Activated T-helper 2 cell treated with anti-CD3 and anti-CD28 coated beads, Interferon-gamma antibody, Interleukin-2, Interleukin-4, amounts not matched to agents 10 μg/mL and 5 μg/mL and 100 μg/mL, durations not matched to agents 14 hours and 24 hours and 36 hours (primary cell): ENCODE measurements at places on chromosomes 1 and 21.

DNA sequence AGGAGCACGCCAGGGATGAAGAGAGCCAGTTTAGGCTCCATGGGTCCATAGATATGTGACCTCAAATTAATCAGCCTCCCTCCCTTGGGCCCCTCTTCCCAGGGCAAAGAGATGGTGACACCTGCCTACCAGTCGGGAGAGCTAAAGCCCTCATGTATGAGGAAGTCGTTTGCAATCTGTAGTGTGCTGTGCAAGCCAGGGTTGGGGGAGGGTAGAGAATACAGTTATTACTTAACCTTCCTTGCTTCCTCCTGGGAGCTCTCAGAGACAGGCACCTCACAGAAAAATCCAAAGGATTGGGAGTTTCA, 4.0 kb downstream of the PGLYRP4 start:
- H3K4me3 ChIP-seq: no peak overlapping the region
- no peak for DNase-seq
- peaks cover 26% of the 10 kb centered on the region for H3K27me3 ChIP-seq
- no peaks in the 10 kb centered on the region for H3K36me3 ChIP-seq

DNA sequence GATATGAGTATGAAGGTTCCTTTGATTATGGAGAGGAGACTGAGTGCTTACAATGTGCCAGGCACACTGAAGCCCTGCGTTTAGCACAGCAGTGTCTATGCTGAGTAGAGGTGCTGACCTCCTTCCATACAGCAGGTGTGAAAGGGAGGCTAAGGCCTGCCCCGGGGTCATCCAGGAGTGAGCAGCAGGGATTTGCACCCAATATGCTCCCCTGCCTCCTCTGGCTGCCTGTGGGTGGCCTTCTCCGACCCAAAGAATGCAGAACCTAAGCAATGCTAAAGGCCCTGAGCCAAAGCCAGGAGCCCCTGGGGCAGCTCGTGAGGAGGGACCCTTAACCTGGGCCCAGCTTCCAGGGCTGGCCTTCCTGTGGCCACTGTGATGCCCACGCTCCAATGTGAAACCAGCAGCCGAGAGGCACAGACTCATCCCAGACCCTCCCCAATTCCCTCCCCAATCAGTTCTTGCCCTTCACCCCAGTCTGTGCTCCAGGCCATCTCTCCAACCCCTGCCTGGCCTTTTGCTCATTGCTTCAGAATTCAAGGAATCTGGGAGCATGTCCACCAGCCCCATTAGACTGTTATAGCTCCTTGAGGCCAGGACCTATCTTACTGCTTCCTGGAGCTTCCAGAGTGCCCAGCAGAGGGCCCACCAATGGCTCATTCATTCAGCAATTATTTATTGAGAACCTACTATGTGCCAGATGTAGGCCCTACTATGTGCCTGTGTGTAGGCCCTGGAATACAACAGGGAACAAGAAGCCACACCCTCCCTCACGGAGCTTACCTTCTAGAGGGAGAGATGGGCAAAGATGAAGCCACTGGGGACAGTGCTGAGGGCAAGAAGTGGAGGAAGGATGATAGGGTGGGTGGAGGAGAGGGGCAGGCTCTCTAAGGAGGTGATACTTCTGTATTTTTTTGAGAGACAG, 53.3 kb downstream of the TAS1R2 start:
- peaks cover 6% of the 10 kb centered on the region for H3K27me3 ChIP-seq
- H3K27ac ChIP-seq: no peak overlapping the region
- DNase-seq: no peak
- H3K36me3 ChIP-seq: no peaks in the 10 kb centered on the region
- H3K4me3 ChIP-seq: no peak overlapping the region

GRCh38 chr1:91700332-91700731, 185.6 kb downstream of the TGFBR3 start:
- H3K4me1 ChIP-seq: peaks cover 50% of the 10 kb centered on the region
- H3K27me3 ChIP-seq: no peaks in the 10 kb centered on the region
- no peak overlapping the region for H3K4me3 ChIP-seq
- peaks cover 73% of the 10 kb centered on the region for H3K36me3 ChIP-seq
- no peak overlapping the region for H3K27ac ChIP-seq
- no peak for DNase-seq

GRCh38 chr1:204530932-204531331, 14.7 kb downstream of the MDM4 start:
- no peak for DNase-seq
- no peak overlapping the region for H3K4me3 ChIP-seq
- peaks cover 9% of the 10 kb centered on the region for H3K4me1 ChIP-seq
- no peaks in the 10 kb centered on the region for H3K27me3 ChIP-seq

DNA sequence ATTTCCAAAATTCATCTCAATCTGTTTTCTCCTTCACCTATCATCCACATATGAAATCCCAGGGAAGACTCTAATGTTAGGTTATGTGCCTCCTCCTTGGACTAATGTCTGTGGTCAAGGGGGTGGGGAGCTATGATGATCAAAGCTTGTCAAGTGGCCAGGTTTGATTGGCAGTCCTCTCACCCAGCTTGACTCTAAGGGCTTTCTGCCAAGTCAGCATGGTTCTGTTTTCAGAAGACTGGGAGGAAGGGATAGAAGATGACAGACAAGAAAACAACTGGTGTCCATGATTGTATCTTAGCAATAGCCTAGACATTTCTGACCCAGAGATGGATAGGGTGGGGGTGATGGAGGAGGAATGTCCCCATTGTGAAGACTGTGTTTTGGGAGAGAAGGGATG, 9.1 kb upstream of the THEM5 start:
- peaks cover 1% of the 10 kb centered on the region for H3K4me1 ChIP-seq
- DNase-seq: no peak
- H3K27me3 ChIP-seq: no peaks in the 10 kb centered on the region
- no peaks in the 10 kb centered on the region for H3K36me3 ChIP-seq
- no peak overlapping the region for H3K4me3 ChIP-seq

- no peak for DNase-seq
- H3K27ac ChIP-seq: no peak overlapping the region
- no peak overlapping the region for H3K4me3 ChIP-seq
- no peaks in the 10 kb centered on the region for H3K27me3 ChIP-seq
Measured at GRCh38 chr1:152997901-152998300, 3.6 kb upstream of the SPRR3 start.

GRCh38 chr1:209803568-209803967, 2.4 kb downstream of the IRF6 start:
- DNase-seq: no peak
- no peak overlapping the region for H3K4me3 ChIP-seq
- peaks cover 10% of the 10 kb centered on the region for H3K27me3 ChIP-seq
- peaks cover 15% of the 10 kb centered on the region for H3K4me1 ChIP-seq

DNA sequence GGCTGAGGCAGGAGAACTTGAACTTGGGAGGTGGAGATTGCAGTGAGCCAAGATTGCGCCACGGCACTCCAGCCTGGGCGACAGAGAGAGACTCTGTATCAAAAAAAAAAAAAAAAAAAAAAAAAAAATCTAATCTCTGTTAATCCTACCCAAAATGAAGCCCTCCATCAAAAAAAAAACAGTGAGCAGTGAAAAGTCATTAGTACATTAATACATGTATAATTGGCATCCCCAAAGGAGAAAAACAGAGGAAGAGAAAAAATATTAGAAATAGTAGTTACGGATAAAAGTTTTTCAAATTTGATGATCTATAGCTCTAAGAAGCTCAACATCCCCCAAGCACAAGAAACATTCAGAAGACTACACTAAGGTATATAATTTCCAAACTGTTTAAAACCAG, 71.6 kb downstream of the TRIM33 start:
- H3K4me3 ChIP-seq: no peak overlapping the region
- H3K27ac ChIP-seq: no peak overlapping the region
- H3K4me1 ChIP-seq: peaks cover 16% of the 10 kb centered on the region

DNA sequence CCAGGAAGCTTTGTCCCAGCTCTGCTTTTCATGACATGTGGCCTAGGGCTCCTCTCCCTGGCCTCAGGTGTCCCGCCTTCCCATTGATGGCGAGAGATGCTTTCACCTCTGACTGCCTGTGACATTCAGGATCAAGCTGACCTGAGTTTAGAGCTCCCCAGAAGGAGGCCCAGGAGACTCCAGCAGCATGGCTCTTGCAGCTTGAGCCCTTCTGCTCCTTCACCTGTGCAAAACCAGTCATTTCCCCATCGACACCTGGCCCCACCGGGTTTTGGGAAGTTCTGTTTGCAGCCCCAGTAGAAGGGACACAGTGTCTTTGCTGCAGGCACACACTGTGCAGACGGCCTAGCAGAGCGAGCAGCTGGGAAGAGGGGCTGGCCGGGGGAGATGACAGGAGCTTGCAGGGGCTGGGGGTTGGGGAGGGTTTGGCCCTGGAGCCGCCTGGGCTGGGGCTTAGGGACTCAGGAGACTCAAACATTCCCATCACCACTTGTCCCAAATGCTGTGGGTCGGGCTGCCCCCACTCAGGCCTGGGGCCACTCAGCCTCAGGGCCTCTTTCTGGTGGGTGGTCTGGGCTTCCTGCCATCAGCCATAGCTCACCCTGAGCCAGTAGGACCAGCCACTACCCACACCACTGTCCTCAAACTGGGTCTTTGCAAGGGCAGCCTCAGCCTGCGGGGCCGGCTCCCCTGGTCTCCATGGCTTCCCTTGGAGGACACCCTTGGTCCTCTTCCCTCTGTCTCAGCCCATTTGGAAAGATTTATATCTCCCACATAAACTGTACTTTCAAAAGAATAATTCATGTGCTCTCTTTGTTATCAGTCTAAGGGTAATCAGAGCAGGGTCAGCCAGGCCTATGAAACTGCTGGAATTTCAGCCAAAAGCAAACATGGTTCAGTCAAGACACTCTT, 3.8 kb upstream of the EDN2 start:
- DNase-seq: no peak
- peaks cover 14% of the 10 kb centered on the region for H3K4me1 ChIP-seq

GRCh38 chr1:93186667-93187066, 6.1 kb downstream of the CCDC18 start:
- H3K4me1 ChIP-seq: peaks cover 50% of the 10 kb centered on the region
- H3K27ac ChIP-seq: no peak overlapping the region
- H3K27me3 ChIP-seq: no peaks in the 10 kb centered on the region
- no peak overlapping the region for H3K4me3 ChIP-seq

GRCh38 chr1:155242805-155243358, 12.4 kb downstream of the ENTREP3 start:
- peaks cover 25% of the 10 kb centered on the region for H3K36me3 ChIP-seq
- H3K27ac ChIP-seq: peak overlapping the region; percentile 83
- H3K4me3 ChIP-seq: peak overlapping the region; percentile 77
- H3K27me3 ChIP-seq: peaks cover 2% of the 10 kb centered on the region
- DNase-seq: no peak

- peaks cover 47% of the 10 kb centered on the region for H3K4me1 ChIP-seq
- no peak overlapping the region for H3K27ac ChIP-seq
- H3K4me3 ChIP-seq: peak overlapping the region; percentile 83
- H3K27me3 ChIP-seq: peaks cover 52% of the 10 kb centered on the region
- DNase-seq: no peak
- H3K36me3 ChIP-seq: peaks cover 34% of the 10 kb centered on the region
Measured at GRCh38 chr21:26842300-26842699, 2.9 kb downstream of the ADAMTS1 start.

- no peak for DNase-seq
- no peak overlapping the region for H3K27ac ChIP-seq
- H3K27me3 ChIP-seq: peaks cover 3% of the 10 kb centered on the region
- no peak overlapping the region for H3K4me3 ChIP-seq
Measured at GRCh38 chr1:151536499-151536898, 3.6 kb upstream of the TUFT1 start.

- H3K27ac ChIP-seq: no peak overlapping the region
- no peaks in the 10 kb centered on the region for H3K4me1 ChIP-seq
Measured at GRCh38 chr1:76170513-76170912, 96.0 kb downstream of the ST6GALNAC3 start.

DNA sequence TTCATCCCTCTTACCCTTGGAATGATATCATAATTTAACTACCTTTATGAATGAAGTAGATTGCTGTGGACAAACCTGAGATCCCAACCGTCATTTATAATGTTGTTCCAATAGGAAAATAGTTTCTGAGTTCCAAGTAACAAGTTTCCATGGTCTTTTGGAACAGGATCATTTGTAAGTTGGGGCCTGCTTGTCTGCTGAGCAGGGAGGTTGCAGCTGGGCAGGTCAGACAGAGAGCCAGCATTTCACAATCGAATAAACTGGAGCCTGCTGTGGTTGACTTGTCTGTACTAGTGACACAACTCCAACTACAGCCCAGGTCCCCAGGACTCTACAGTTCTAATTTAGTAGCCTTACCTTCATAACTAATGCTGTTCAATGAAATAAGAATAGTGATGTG, 18.6 kb upstream of the RALGPS2 start:
- H3K27me3 ChIP-seq: peaks cover 18% of the 10 kb centered on the region
- no peak overlapping the region for H3K27ac ChIP-seq
- H3K4me1 ChIP-seq: no peaks in the 10 kb centered on the region
- H3K36me3 ChIP-seq: no peaks in the 10 kb centered on the region
- H3K4me3 ChIP-seq: no peak overlapping the region
- DNase-seq: no peak

DNA sequence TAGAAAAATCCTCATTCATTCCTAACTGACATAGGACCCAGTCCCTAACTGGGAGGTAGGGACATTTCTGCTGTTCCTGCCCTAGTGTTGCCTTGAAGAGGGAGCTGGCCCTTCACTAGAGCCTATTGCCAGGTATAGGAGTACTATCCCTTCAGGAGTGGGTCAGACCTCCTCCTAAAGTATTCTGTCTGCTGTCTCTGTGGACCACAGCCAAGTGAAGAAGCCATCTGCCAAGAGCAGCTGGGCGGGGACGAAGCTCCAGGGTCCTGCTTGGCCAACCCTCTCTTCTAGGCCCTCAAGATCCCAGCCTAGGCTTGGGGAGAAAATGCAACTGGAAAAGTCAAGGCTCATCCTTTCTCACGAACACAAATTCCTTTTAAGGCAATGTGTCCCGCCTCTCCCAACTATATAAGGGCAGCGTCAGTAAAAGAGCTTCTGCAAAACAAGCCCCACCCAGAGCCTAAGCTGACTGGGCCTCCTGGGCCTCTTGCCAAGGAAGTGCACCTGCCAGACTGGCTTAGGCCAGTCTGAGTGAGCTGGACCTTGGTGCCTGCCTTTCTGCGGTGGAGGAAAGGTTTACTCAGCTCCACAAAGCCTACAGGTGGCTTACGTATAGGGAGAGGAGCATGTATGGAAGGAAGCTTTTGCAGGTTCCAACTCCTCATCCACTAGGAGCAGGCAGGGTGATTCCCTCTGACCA, 638 bp upstream of the TUFT1 start:
- H3K4me1 ChIP-seq: peaks cover 18% of the 10 kb centered on the region
- H3K36me3 ChIP-seq: no peaks in the 10 kb centered on the region
- DNase-seq: peak; percentile 37
- peak overlapping the region; percentile 34 for H3K27ac ChIP-seq

DNA sequence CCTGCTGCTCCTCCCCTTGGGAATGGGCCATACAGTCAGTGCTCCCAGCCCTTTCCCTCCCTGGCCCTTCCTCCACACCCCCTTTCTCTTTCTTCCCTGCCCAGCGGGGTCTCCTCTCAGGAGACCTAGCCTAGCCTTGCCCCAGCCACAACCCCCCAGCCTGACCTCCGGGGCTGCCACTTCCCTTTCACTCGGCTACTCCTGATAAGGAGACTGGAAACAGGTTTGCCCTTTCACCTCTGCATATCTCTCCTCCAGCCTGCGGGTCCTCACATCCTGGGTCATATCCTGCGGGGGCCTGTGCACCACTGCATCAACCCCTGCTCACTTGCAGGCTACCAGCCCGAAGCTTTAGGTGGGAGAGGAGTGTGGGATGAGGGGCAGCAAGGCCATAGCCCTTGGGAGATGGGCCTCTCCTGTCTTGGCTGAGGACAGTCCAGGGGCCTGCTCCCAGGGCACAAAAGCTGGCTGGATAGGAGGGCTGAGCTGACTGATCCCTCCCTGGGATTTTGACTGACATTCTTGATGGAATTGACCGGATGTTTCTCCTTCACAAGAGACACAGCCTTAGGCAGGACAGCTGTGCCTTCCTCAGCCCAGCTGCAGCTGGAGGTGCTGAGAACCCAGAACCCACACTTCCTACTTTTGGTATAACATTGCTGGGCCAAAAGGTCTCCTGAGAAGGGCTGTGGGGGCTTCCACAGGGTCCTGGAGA, 19.2 kb upstream of the ALX3 start:
- H3K27ac ChIP-seq: no peak overlapping the region
- no peak for DNase-seq
- H3K36me3 ChIP-seq: no peaks in the 10 kb centered on the region
- no peak overlapping the region for H3K4me3 ChIP-seq
- peaks cover 3% of the 10 kb centered on the region for H3K4me1 ChIP-seq
- peaks cover 52% of the 10 kb centered on the region for H3K27me3 ChIP-seq
